ENCODE measurements at places on chromosomes 6 and 20.

GRCh38 chr6:170037541-170038250 lies 253.2 kb downstream of the DLL1 start:
- no peak for DNase-seq

GRCh38 chr6:75268121-75268987 lies 16.2 kb downstream of the TMEM30A start:
- no peak for DNase-seq

DNA sequence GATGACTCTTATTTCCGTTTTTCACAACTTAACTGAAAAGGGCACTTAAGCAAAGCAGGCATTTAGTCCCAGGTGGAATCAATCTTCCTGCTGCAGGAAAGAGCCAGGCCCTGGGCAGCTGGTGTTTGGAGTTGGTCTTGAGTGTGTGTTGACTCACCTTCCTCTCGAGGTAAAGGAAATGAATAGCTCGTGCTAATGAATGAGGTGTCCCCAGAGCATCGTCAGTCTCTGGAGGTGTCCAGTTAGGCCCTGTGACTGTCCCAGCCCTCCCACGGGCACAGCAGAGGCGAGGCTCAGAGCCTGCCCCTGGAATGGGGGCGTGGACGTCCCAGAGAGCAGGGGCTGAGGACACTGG lies 277.7 kb downstream of the NRN1 start:
- DNase-seq, result peak; percentile 59

DNA sequence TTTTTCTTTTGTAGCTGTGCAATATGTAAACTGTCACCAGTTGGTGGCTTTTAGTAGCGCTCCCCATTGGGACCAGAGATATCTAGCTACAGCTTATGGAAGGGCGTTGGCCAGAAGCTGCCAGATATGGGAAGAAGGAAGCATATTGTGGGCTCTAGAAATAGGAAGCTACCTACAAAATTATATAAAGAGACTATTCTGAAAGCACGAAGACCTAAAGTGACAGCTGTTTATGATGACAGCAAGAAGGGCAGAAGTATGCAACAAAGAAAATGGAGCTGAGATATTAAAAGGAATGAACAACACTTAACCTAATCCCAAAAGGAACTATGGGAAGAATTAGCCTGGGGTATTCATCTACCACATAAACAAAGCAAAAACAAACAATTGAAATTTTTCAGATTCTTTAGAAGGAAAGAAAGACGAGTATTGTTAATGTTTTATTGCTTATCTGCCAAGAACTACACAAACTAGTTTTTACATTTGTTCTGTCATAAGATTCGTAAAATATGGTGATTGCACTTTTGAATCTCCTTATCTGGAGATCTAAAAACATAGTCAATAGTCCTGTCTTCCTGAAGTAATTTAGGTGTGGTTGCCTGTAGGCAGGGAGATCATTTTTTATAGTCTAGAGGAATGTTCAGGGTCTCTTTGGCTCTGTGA lies 81.6 kb downstream of the NCOA7 start:
- no peak for DNase-seq

GRCh38 chr20:53468587-53468986 lies 125.1 kb downstream of the ZNF217 start:
- no peak for DNase-seq

- no peak for DNase-seq
Measured at GRCh38 chr6:42279966-42280629, 62.4 kb upstream of the MRPS10 start.

DNA sequence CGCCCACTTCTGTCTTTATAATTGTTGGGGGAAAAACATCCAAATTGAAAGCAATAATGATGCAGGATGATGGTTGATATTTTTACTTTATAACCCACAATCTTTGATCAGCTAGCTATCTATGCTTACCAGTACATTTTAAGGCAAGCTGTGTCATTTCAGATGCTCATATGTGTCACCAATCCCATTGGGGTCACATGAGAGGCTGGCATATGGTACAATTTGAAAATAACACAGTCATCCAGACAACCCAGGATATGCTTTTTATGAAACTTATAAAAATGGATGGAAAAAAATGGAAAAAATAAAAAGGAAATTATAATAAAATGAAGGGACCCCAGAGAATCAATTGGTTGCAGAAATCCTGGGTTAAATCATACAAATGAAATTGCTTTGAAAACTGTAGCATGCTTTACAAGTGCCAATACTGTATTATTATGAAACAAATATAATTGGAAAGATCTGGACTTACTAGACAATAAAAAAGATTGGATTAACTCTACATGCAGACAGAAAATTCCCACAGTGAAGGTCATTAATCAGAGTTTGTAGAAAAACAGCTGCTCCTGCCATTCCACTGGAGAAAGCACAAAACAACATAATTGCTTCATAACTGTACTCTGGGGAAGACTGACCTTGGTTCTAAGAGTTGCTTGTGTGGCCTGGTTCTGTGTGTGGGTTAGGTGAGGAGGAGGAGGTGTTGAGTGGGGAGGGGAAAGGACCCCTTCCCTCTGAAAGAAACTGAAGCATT lies 13.3 kb upstream of the PRIM2 start:
- DNase-seq, result no peak

DNA sequence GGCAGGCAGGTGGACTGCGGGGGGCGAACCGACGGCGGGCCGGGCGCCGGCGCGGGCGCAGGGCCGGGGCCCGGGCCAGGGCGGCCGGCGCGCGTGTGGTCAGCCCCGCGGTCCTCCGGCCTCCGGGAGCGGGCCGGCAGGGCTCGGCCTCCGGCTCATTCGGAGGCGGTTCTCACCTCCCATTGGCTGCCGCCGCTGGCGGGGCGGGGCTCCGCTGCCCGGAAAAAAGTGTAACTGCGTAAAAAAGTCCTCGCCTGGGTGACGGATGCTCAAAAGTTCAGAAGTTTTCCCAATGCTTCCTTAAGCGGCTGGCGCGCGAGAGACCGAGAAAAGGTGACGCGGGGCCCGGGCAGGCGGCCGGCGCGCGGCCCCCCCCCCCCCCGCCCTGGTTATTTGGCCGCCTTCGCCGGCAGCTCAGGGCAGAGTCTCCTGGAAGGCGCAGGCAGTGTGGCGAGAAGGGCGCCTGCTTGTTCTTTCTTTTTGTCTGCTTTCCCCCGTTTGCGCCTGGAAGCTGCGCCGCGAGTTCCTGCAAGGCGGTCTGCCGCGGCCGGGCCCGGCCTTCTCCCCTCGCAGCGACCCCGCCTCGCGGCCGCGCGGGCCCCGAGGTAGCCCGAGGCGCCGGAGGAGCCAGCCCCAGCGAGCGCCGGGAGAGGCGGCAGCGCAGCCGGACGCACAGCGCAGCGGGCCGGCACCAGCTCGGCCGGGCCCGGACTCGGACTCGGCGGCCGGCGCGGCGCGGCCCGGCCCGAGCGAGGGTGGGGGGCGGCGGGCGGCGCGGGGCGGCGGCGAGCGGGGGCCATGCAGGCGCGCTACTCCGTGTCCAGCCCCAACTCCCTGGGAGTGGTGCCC lies at the start of gene FOXC1:
TSS of gene FOXC1 (plus strand) at position 268 of the 849 bp plus-strand sequence. CDS start at position 799, 531 bp downstream.
- DNase-seq, result peak; percentile 43

GRCh38 chr6:33705955-33706725 lies 5.4 kb downstream of the UQCC2 start:
- no peak for DNase-seq

GRCh38 chr20:35826397-35826998 lies 54.7 kb downstream of the PHF20 start:
- no peak for DNase-seq

GRCh38 chr6:35063701-35064280 lies 77.3 kb downstream of the TCP11 start:
- no peak for DNase-seq

GRCh38 chr20:35601990-35602389 lies 13.6 kb upstream of the SPAG4 start:
- no peak for DNase-seq

DNA sequence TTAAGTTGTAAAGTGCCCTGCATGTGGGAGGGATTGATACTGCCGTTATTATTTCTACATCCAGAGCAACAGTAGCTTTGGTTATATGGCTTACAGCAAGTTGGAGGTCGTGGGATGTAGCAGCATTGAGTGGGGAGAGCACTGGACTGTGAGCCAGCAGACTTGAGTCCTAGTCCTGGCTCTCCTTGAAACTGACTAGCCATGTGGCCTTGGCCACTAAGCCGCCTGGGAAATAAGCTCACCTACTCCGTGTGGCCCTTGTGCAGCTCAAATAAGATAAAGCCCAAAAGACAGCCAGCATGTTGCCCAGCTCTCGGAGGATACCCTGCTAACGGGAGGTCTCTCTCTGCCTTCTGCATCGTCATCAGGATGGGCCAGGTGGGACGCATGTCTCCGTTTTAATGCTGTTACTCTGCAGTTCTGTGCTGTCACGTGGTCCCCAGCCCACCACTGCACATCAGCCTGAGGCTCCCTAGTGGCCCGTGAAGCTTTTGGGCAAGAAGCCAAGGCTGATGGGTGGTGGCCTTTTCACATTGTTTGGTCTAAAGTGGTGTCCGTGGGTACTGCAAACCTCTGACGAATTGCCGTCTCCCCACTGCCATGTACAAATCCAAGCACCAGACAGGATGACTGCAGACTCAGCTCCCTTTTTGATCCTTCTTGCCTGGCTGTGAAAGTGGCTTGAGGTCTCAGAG lies 7.9 kb downstream of the EPB41L1 start:
- no peak for DNase-seq

- DNase-seq, result no peak
Measured at GRCh38 chr6:107879941-107880340, 55.8 kb upstream of the SCML4 start.

DNA sequence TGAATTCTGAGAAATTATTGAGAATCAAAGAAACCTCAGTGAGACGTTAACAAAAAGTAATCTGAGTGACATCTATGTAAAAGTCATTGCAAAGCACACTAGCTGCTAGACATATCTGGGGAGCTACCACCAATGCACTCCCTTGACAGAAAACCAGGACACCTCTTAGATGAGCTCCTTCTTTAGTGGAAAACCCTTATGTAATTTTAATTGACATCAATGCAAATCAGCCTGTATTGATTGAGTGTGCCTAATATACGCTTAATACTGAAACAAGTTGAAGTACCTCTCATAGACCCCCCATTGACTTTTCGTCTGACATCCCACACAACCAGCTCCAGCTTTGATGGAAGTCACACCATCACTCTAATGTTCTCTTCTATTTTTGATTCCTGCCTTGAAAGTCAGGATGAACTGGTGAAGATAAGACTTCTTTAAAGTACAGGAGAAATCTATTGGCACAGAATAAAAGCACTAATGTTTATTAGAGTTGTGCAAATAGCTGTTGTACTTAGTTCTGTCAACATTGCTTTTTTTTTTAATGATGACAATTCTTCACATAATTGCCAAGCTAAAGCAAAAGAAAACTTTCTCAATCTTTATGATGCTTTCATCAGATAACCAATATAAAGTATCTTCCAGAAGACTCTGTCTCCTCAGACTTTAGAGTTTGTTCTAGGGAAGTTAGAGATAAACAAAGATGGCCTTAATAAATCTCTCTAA lies 98.0 kb upstream of the FAM8A1 start:
- DNase-seq, result no peak

- DNase-seq, result no peak
Measured at GRCh38 chr6:53469163-53469562, 75.7 kb downstream of the GCLC start.

- no peak for DNase-seq
Measured at GRCh38 chr6:110432285-110432900, 17.0 kb upstream of the DDO start.

GRCh38 chr20:16243470-16243869 lies 329.8 kb downstream of the KIF16B start:
- no peak for DNase-seq

Data from NCI-H2081 (cell line).